ENCODE measurements at places on chromosomes 1 and 21.

GRCh38 chr1:151372058-151372934, at the start of gene SELENBP1:
Gene SELENBP1 (minus strand): TSS chr1:151372705. CDS start chr1:151372641, 64 bp downstream.
- DNase-seq = peak; percentile 63

DNA sequence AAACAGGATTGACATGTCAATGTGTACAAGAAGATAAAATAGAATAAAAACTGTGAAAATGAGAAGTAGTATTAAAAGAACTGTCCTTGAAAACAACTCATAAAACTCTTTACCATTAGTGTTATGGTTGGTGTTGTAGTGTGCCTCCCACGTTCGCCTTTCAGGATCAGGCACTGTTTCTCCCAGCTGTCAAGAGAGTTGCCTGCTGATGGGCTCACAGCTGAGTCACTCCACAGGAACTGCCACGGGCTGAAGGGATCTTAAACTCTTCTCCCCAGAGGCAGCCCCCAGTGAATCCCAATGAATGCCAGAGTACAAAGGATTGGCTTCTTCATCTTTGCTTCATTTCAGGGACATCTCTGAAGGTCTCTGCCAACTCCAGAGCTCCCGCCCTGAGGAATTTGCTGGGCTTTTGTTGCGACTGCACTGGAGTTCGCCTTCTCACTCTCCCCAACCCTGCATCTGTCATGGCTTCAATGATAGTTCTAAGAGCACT, 119.6 kb downstream of the ADGRL2 start:
- DNase-seq = peak; percentile 78

GRCh38 chr1:210456731-210457255, 128.1 kb downstream of the HHAT start:
- no peak for DNase-seq

- DNase-seq = no peak
Measured at GRCh38 chr1:43239484-43239883, 30.3 kb upstream of the TMEM125 start.

- no peak for DNase-seq
Measured at GRCh38 chr1:66332548-66332901, 201.4 kb upstream of the SGIP1 start.

DNA sequence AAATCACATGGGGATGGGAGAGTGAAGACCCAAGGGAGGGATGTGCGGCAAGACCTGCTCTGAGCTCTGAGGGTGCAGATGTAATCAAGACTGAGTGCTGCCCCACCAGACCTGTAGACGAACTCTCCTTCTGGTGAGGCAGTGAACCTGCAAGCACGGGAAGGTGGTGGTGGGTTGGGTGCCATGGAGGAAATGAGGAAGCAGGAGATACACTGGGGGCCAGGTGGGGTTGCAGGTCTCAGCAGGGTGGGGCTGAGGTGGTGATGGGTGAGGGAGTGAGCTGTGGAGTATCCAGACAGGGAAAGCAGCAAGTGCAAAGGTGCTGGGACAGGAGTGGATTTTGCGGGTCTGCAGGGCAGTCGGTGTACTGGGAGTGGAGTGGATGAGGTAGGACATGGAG, 102.3 kb downstream of the KCNJ15 start:
- no peak for DNase-seq

DNA sequence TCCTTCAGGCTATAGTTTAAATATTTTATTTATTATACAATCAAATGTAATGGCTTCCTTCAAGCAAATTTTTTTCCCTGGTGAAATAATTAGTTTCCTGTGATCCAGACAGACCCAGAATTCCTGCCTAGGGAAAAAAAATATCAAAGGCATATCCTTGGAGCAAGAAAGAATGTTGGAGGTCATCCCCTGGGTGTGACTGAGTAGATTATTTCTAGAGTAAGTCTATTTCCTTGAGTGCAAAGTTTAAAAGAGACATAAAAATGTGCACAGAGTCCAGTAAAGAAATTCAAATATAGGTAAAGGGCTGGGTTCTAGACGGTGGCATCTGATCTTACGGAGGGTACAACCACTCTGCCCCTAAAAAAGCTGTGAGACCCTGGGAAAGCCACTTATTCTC, 32.2 kb upstream of the SAMD13 start:
- DNase-seq = no peak

DNA sequence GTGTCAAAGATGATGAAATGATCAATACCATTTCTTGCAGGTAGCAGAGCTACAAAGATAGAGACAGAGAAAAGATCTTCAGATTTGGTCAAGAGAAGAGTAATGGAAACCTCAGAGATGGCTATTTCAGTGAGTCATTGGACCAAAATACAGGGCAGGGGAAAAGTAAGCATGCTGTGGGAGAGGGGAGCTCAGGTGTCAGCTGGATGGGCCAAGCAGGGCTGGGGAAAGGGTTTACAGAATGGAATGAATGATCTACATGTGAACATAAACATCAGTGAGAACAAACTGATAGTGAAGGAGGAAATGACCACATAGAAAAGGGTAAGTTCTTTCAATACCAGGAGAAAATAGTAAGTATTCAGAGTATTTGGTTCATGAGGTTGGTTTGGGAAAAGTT, 61.4 kb upstream of the CNN3 start:
- no peak for DNase-seq

DNA sequence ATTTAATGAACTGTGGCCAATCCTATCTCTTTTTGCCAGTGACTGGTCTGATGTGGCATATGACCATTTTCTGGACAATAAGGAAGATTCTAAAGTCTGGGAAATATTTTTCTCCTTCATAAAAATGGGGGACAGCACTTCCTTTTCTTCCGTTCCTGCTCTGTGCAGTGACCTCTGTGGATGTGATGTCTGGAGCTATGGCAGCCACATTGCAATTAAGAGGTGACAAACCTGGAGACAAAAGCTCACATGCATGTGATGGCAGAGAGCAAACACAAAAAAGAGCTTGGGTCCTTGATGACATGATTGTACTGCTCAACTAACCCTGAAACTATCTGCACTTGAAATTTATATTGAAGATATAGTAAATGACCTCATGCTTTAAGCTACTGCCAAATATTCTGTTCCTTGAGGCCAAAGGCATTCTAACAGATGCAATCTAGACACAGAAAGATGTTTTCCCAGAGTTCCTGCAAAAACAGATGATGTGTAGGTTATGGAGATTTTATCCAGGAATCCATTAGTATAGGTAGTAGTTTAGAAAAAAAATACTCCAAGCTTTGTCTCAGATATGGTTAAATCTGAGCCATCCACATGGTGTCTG, 2.2 kb upstream of the MAGI3 start:
- no peak for DNase-seq

DNA sequence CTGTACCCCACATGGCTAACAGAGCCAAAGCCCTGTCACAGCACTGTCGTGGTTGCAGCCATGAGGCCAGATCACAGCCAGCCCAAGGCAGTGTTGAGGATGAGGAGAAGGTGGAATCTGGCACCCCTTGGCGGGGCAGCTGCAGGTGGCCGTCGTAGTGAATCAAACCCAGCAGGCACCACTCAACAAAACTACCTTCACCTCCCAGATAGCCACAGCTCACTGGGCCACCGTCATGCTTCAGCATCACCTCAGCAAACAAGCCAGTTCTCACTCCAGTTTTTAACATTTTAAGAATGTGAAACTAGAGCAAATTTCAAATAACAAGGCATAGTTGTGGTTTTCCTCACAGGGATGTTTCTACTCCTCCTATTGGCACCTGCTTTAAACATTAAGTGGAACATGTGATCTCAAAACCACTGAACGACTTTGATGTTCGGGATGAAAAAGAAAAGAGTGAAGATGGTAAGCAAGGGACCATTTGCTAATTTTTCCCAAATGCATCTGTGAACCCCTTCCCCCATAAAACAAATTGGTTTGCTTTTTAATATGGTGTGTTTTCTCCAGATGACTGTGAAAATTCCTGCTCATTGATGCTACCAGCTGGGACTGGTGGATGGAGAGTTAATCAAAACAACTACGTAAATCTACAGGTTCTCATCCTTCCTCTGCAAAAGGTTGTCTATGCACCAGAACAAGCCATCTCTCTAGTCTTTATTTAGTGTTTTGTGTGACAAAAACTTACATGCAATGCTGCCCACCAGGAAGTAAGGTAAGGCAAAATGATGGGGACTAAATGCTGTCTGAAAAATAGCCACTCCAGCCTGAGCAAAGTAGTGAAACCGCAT, 45.5 kb downstream of the TOR1AIP2 start:
- peak; percentile 13 for DNase-seq

- no peak for DNase-seq
Measured at GRCh38 chr1:41919131-41919530, 409 bp upstream of the HIVEP3 start.

DNA sequence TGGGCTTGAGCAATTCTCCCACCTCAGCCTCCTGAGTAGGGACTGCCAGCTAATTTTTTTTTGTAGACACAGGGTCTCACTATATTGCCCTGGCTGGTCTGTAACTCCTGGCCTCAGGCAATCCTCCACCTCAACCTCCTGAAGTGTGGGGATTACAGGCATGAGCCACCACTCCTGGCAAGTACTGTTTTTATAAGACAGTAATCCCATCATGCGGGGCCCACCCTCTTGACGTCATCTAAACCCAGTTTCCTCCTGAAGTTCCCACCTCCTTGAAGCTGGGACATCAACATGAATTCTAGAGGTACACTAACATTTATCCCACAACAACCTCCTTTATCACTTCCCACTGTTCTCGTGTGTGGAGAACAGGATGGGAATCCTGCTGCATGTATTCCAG, 104.7 kb downstream of the SPATA46 start:
- DNase-seq = no peak

DNA sequence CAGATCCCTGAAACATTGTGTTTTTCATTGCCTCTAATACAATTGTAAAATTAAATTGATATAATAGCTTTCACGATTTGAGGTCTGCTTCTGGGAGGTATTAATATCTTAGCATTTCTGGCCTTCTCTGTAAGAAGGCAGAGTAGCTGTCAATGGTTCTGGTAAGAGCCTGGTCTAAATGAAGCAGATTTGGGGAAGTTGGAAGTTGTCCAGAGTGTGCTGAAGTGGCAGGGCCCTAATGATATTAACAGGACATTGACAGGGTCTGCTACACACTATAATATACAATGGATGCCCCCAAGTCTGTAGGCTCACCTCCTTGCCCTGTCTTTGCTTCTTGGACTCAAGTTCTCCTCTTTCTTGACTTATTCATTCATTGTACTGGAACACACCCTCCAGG, 99.5 kb downstream of the C4BPA start:
- no peak for DNase-seq

- peak; percentile 38 for DNase-seq
Measured at GRCh38 chr1:224189561-224189960, 6.5 kb downstream of the DEGS1 start.

GRCh38 chr1:190244406-190244805, 233.3 kb downstream of the BRINP3 start:
- DNase-seq = no peak

GRCh38 chr1:246566813-246567645, 773 bp downstream of the CNST start:
- DNase-seq = peak; percentile 87

DNA sequence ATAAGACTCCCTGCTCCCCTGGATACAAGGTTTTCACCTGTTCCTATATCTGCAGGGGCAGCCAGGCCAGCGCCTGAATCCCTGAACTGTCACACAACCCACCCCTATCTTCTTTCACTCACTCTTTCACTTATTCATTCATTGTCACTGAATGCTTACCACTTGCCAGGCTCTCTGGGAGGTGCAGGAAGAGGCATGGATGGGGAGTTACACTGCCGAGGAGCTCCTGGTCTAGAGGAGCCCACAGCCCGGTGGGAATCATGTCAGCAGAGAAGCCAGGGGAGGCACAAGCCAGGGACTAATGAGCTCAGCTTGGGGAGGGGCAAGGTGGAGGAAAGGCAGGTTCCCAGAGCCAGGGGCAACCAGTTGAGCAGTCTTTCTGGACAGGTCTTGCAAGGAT, 155.8 kb downstream of the TRABD2B start:
- DNase-seq = no peak

DNA sequence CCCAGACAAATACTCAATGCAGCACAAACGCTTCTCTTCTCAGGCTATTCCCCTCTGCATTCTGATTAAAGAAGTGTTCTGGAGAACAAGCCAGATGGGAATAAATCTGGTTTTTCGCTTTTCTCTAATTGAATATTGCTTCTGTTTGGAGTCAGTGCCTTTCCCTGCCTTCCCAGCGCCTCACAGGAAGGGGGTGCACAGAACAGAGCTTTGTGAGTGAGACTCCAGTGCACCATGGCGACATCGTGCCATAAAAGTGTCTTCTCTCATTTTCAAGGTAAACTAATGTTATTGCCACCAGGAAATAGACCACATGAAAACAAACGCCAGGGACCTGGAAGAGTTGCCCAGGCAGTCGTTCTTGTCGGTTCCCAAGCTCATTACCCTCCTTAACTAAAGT, 43.6 kb upstream of the SLC45A1 start:
- DNase-seq = no peak

GRCh38 chr1:92262516-92262915, 36.3 kb downstream of the GLMN start:
- DNase-seq = peak; percentile 4

DNA sequence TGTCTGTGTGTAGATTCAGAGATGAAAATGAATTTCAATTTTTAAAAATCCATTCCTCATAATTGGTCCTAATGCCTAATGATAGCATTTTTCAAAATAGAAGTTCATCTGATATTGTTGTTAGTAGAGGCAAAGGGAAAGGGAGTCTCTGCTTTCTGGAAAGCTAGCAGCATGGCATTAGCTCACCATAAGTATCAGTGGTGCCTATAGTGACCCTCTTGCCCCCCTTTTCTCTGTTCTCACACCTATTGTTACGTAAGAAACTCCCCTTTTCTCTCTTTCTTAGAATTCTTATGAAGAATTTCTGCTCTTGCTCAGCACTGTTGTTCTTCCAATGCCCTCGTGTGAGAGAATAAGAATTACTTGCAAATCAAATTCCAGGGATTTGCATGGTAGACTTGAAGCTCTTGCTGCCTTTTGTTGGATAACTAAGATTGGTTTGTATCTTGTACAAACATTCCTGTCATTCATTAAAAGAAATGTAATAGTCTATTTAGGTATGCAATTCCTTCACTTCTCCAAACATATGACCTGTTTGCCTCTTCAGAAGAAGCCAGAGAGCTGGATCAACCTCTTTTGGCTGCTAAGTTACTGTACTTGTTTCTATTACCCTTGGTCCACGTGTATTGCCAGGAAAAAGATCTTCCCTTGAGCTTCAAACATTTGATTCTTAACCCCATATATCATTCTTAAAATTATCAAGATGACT, 69.2 kb upstream of the MAGI3 start:
- DNase-seq = no peak

DNA sequence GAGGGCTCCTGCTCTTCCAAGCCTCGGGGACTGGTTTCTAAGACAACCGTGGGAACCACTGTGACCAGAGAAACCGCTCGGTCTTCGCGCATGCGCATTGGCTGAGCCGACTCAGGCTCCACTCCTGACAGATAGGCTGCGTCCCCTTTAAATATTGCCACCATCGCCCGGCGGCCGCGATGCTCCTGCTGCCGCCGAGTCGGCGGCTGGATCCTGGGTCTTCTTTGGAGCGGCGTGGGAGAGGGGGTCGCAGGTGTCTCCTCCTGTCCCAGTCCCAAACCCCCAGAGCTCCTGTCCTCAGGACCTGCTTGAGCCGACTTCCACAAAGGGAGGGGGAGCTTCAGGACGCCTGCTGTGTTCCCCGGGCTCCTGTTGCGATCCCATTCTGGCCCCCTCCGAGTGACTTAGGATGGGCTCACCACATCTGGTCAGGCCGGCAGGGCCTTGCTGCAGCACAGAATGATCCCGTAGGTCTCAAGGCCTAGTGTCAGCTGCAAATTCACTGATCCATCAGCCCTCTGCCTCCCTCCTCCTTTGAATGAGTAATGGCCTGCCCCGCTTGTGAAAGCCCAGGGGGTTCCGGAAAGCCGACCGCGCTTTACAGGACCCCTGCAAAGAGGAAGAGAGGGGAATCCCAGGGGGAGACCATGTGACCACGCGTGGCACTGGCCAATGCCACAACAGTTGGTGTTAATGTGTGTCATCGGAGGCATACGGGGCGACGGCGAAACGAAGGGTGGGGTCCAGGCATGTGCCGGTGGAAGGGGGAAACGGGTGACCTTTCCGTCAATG, 683.2 kb upstream of the TPTE start:
- DNase-seq = no peak
